AG09309 (cell line): ENCODE measurements at places on chromosomes 16 and 17.

DNA sequence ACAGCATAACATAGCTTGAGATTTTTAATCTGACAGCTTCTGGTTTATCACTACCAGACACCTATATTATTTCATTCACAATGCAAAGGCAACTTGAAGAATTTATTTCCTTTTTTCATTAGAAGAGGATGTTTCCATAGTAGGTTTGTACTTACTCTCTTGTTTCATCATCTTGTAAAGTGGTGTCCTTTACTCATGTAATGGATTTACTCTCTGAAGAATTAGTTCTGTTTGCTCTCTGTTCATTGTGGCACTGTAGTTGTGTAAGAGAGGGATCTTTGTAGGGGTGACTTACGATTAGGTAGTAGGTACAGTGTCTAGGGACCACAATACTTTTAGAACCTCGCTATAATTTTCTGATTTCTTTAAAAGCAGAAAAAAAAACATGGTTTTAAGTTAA, 256.1 kb downstream of the BCAS3 start:
- no peak for DNase-seq

- no peak for DNase-seq
Measured at GRCh38 chr16:9332574-9333148, 241.2 kb downstream of the HAPSTR1 start.

- DNase-seq, result no peak
Measured at GRCh38 chr17:800446-801242, 18.5 kb downstream of the MRM3 start.

GRCh38 chr17:59378675-59379074, 47.2 kb downstream of the YPEL2 start:
- peak; percentile 42 for DNase-seq

GRCh38 chr17:76497979-76498875, 3.0 kb downstream of the RHBDF2 start:
- peak; percentile 35 for DNase-seq

DNA sequence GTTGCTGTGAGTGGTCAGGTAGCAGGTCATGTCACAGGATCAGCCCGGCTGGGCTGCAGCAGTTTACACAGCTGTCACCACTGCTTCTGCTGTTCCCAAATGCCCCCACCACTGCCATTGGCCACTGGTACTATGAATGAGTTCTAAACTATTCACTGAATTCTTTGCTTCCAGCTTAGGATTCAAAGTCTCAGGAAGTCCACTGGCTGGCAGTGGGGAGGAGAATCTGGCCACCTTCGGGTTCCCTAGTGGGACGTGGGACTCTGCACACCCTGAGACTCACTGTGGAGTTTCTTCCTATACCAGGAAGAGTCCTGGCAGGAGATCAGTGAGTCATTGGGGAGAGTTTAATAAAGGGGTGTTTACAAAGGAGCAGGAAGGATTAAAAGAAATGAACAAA, 6.9 kb downstream of the MT1X start:
- no peak for DNase-seq

- DNase-seq, result no peak
Measured at GRCh38 chr17:40410082-40410481, 7.6 kb downstream of the TOP2A start.

GRCh38 chr17:6578491-6578890, 22.1 kb upstream of the PITPNM3 start:
- DNase-seq, result no peak

- no peak for DNase-seq
Measured at GRCh38 chr17:45709728-45710288, 74.3 kb upstream of the CRHR1 start.

DNA sequence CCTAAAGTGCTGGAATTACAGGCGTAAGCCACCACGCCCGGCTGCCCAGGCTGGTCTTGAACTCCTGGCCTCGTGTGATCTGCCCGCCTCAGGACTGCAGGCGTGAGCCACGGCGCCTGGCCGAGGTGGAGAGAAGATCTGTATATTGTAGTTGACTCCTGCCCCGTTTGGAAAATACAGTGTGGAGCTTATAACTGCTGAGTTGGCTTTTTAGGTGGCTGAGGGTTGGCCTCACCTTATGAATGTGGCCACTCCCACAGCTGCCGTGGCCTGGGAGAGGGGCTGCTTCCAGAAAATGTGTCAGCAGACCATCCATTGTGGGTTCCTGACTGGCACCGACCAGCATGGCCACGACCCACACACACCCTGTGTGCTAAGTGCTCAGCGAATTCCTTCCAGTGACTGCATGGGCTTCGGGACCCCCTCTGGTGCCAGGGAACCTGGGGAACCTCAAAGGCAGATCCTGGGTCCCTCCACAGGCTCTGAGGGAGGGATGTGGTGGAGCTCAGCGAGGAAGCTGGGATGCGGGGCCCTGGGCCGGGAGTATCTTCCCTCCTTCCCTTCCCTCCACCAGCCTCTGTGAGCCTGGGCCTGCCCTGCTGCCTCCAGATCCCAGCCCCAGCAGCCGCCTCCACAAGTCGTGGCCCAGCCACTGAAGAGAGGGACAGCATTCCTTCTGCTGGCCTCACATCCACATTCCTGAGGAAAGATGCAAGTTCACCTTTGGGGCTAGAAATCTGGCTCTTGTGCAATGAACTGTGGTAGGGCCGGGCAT, 10.9 kb upstream of the RAB11FIP3 start:
- no peak for DNase-seq

GRCh38 chr16:22874394-22874793, 60.4 kb downstream of the HS3ST2 start:
- no peak for DNase-seq

- no peak for DNase-seq
Measured at GRCh38 chr17:49194297-49194607, 16.1 kb downstream of the GNGT2 start.
